ENCODE measurements at places on chromosomes 12 and 14. TPM values are rescaled to one million over a fixed set of nuclear protein-coding genes. Genes with fewer than 3 reads are reported as not detected.
A peak's percentile ranks its signal among the peaks of the same experiment; 100 is the strongest.

The OR6C3 gene
- total RNA-seq: 8.9 TPM

The ERBB3 gene
- total RNA-seq: 3.1 TPM

The DIO3 gene
- 1.9 TPM for total RNA-seq

The TSPAN19 gene
- total RNA-seq: 3.4 TPM

- DNase-seq: no peak
Observed at GRCh38 chr12:20487519-20487918, 119.2 kb downstream of the PDE3A start.

DNA sequence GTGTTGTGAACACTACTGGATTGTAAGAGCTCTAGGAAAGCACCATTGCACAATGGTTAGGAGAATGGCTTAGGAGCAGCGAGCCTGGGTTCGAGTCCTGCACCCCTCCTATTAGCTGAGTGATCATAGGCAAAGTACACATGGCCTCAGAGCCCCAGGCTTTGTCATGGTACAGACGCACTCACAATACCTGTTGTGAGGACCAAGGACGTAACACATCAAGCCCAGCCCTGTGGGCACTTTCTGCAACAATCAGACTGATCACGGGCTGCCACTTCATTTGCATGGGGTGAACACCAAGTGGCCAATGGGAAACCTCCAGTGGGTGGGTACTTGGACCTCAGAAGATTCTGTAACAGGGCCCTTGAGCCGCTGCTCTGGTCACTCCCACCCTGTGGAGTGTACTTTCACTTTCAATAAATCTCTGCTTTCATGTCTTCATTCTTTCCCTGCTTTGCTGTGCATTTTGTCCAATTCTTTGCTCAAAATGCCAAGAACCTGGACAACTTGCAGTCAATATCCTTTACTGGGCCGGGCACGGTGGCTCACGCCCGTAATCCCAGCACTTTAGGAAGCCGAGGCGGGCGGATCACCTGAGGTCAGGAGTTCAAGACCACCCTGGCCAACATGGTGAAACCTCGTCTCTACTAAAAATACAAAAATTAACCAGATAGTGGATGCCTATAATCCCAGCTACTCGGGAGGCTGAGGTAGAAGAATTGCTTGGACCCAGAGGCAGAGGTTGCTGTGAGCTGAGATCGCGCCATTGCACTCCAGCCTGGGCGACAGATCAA, 28.2 kb downstream of the GLRX5 start:
- peak; percentile 44 for DNase-seq

GRCh38 chr12:2465681-2466080, 329.1 kb upstream of the FKBP4 start:
- no peak for DNase-seq

The SLC39A2 gene
- total RNA-seq: not detected

DNA sequence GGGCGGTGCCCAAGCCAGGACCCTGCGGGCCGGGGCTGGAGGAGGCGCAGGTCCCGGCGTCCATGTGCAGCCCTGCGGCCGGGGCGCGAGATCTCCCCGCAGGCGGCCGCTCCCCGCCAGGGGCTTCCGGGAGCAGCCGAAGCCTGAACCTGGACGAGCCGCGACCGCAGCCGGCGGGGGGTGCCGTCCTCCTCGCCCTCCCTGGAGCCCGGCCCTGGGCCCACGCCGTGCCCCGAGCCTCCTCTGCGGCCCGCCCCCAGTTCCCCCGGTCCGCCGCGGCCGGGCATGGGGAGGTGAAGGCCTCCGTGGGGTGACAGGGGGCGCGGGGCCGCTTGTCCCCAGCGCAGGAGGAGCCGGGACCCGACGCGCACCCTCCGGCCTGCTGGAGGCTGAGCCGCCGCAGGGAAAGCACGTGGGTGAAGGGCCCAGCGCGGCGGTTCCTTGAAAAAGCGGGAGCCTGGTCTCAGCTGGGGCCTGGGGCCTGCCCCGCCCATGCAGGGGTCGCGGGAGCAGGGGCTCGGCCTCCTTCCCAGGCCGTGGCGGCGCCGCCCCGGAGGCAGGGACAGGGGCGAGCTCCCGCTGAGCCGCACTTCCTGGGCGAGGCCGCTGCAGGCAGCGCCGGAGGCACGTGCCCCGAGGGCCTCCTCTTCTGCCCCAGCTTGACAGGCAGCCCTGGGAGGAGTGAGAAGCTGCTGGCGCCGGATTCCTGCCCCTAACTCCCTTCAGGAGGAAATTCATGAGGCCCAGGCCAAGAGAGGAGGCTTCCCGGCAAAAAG, 55.6 kb upstream of the PPP2R5C start:
- DNase-seq: peak; percentile 81

The ACSM4 gene
- total RNA-seq: not detected

The LARP4 gene
- total RNA-seq: 48.2 TPM

DNA sequence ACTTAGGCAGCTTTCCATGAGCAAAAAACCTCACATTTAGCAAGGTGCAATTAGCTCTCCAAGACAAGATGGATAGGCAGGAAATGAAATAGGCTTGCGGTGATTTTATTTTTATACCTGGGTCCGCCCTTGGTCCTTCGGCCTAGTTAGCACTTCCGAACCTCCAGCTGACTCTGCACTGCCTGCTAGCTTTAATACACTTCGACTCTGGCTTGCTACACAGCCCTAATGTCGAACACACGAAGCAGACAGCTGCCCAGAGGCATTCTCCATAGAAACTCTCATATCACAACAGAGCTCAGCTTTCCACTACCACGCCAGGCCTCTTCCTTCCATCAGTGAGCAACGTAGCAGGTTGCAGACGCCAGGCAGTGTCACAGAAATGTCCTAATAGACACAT, 688.0 kb downstream of the VRK1 start:
- no peak for DNase-seq

Measured in umbilical cord (tissue), 2 donors.